Activated T-helper 2 cell treated with anti-CD3 and anti-CD28 coated beads, Interferon-gamma antibody, Interleukin-2, Interleukin-4, amounts not matched to agents 10 μg/mL and 5 μg/mL and 100 μg/mL, durations not matched to agents 14 hours and 24 hours and 36 hours (primary cell): ENCODE measurements at places on chromosomes 1 and 21. TPM values are rescaled to one million over a fixed set of nuclear protein-coding genes. Genes with fewer than 3 reads are reported as not detected.

DNA sequence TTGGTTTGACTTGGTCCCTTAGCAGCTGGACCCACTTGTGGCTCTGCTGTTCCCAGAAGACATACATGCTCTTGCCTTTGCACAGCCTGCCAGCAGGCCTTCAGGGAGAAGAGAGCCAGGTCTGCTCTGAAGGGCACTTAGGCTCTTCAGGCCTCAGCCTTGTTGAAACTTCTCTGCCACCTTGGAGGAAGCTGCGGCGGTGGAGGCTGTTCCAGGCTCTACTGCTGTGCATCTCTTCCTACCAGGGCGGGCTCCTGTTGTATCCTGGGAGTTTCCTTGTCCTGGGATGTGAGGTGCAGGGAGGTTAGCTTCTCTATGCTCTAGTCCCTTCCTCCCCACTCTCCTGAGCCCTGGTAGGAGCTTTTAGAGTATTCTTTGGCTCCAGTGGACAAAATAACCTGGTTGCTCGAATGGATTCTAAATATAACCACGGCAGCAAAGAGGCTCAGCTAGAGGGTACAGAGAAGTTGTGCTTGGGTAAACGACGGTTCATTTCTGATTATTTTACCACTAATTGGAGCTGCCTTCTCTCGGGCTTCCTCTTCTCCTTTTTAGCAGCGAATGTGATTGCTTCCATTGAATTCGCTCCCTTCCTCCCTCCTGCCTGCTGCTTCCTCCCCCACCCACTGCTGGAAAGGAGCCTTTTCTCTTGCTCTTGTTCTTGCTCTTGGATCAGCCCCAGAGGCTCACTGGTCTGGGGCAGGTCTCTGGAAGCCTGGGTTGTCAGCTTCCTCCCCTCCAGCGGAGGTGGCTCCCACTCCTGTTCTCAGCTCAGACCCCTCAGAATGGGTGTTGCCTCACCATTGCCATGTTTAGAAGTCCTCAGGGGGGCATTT is 126.6 kb upstream of the CACNA1E start:
- no peaks in the 10 kb centered on the region for H3K4me1 ChIP-seq
- no peak overlapping the region for H3K27ac ChIP-seq
- no peaks in the 10 kb centered on the region for H3K36me3 ChIP-seq

DNA sequence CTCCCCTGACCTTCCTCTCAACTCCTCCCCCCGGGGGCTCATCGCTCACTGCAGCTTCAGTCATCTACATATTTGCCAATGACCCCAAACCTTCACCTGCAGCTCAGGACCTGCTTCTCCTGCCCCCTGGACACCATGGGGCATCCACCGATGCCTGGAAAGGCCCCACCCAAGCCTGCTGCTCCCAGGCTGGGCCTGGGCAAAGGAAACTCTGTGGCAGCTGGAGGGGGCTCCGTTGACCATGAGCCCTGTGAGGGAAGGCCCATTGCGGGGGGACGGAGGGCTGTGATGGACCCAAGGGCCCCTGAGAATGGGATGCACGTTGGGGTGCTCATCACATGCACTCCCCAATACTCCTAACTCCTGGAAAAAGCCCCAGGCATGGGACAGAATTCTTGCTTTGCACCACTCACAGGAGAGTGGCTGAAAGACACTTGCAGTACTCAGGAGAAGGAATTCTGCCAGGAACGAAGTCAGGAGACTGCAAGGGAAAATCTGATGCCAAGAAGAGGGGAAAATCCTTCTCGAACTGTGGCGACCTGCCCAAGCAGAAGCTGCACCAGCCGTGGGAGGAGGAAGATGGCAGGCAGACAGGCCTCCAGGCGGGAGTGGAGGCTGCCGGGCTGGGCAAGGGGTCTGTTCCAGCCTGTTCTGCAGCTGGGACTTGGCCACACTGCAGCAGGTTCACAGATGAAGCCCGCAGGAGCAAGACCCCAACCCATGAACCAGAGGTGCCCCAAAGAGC is 18.4 kb downstream of the MATN1 start:
- no peak for DNase-seq
- no peaks in the 10 kb centered on the region for H3K4me1 ChIP-seq
- no peak overlapping the region for H3K27ac ChIP-seq
- H3K4me3 ChIP-seq: no peak overlapping the region

DNA sequence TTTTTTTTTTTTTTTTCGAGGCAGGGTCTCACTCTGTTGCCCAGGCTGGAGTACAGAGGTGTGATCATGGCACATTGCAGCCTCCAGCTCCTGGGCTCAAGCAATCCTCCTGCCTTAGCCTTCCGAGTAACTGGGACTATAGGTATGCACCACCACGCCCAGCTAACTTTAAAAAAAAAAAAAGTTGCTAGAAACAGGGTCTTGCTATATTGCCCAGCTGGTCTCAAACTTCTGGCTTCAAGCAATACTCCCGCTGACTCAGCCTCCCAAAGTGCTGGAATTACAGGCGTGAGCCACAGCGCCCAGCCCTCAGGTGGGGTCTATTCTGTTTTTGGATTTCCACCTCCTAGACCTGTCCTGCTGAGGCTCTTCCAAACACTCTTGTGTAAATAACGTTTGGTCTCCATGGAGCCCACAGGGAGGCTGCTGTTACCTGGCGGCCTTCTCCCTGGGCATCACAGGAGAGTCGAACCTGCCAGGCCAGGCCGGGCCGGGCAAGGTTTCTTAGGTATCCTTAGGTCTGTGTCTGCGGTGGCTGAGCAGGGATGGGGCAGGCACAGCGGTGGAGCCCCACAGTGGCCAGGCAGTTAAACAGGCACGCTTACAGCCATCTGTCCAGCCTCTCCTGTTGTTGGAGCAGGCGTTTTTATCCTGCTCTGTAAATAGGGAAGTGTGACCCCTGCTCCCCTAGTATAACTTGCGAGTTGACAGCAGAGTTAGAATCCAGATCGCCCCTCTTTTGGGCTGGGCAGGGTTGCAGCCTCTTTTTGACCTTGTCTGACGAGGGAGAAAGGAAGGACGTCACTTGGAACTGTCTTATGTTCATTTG is 18.8 kb downstream of the PLEKHM2 start:
- DNase-seq: no peak
- H3K4me1 ChIP-seq: peaks cover 3% of the 10 kb centered on the region
- peaks cover 20% of the 10 kb centered on the region for H3K36me3 ChIP-seq
- H3K27me3 ChIP-seq: no peaks in the 10 kb centered on the region

PLEKHA6 gene
- total RNA-seq: 0.52 and 1.9 TPM in 2 replicates

SAMD11 gene
- not detected in 2 replicates for total RNA-seq

DNA sequence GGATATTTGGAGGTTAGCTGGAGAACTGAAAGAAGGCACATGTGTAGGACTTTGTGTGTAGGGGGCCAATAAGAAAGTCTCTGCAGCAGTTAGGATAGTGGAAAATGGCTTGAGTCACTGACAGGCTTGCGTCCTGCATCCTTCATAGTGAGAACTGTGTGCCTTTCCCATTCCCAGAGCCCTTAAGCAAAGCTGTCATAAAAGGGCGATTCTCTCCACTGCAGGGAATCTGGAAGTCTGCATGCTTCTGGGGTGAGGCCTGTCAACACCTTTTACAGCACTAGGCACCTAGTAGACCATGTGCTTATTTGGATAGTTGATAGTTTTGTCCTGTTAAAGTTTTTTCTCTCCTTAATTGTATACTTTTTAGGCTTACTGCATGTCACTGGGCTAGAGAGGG is 39.4 kb upstream of the MACF1 start:
- DNase-seq: no peak
- H3K27ac ChIP-seq: no peak overlapping the region
- no peaks in the 10 kb centered on the region for H3K36me3 ChIP-seq
- H3K4me3 ChIP-seq: no peak overlapping the region

GRCh38 chr1:226649244-226649643 is 89.8 kb downstream of the ITPKB start:
- H3K36me3 ChIP-seq: peaks cover 43% of the 10 kb centered on the region
- DNase-seq: no peak
- peaks cover 40% of the 10 kb centered on the region for H3K4me1 ChIP-seq

DNA sequence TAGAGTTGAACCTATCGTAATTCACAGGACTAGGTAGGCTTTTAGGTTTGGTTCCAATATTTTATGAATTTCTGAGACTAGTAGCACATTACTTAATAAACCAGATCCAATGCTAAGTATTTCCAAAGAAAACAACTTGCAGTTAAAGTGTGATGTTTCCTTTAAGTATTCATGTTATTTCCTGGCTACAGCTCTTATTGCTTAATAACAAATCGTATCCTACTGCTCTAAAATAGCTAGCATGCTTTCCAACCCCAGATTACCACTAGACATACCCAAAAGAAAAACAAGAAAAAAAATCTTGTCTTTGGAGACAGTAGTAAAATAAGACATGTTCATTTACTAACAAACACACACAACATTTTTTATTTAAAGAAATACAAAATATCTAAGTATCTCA is 898 bp downstream of the KRTAP27-1 start:
- no peaks in the 10 kb centered on the region for H3K4me1 ChIP-seq
- no peak overlapping the region for H3K4me3 ChIP-seq
- H3K27ac ChIP-seq: no peak overlapping the region
- no peaks in the 10 kb centered on the region for H3K36me3 ChIP-seq

NBPF4 gene
- total RNA-seq: 0.43 and 0.97 TPM in 2 replicates

- no peaks in the 10 kb centered on the region for H3K27me3 ChIP-seq
- H3K4me3 ChIP-seq: no peak overlapping the region
- DNase-seq: no peak
- H3K27ac ChIP-seq: no peak overlapping the region
These were observed 43.1 kb upstream of the PLD5 start for GRCh38 chr1:242567596-242567995.

- H3K4me3 ChIP-seq: no peak overlapping the region
- DNase-seq: no peak
- no peaks in the 10 kb centered on the region for H3K36me3 ChIP-seq
- H3K27me3 ChIP-seq: peaks cover 11% of the 10 kb centered on the region
These were observed 110.8 kb downstream of the MATN1 start for GRCh38 chr1:30612536-30613065.

- no peak overlapping the region for H3K27ac ChIP-seq
- no peak for DNase-seq
- no peaks in the 10 kb centered on the region for H3K27me3 ChIP-seq
- peaks cover 6% of the 10 kb centered on the region for H3K4me1 ChIP-seq
These were observed 260.2 kb upstream of the RUNX1 start for GRCh38 chr21:35309316-35309715.

DNA sequence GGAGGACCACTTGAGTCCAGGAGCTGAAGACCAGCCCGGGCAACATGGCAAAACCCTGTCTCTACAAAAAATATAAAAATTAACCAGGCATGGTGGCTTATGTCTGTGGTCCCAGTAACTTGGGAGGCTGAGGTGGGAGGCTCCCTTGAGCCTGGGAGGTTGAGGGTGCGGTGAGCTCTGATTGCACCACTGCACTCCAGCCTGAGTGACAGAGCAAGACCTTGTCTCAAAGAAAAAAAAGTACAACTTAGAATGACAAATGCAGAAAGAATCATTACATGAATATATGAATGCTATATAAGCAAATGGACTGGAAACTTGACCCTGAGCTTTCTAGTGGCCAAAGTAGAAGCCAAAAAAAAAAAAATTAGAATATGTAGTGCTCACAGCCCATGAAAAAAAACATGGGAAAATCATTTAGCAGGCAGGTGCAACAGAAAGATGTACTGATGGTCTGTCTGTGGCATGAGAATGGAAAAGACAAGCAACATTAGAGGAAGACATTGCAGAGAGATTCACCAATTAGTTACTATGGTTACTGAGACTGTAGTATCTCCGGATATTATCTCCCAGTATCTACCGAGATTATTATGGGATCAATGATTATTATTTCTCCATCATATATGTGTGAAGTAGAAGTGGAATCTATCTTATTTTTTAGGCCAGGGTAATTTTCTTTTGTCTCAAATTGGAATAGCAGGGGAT is 19.2 kb downstream of the ELAPOR1 start:
- H3K36me3 ChIP-seq: no peaks in the 10 kb centered on the region
- no peak for DNase-seq
- no peak overlapping the region for H3K4me3 ChIP-seq

DRAXIN gene
- total RNA-seq: 0.07 TPM in 2 replicates

VWA1 gene
- total RNA-seq: 4.0 and 4.7 TPM in 2 replicates
